ENCODE measurements at places on chromosomes 7 and 10.

DNA sequence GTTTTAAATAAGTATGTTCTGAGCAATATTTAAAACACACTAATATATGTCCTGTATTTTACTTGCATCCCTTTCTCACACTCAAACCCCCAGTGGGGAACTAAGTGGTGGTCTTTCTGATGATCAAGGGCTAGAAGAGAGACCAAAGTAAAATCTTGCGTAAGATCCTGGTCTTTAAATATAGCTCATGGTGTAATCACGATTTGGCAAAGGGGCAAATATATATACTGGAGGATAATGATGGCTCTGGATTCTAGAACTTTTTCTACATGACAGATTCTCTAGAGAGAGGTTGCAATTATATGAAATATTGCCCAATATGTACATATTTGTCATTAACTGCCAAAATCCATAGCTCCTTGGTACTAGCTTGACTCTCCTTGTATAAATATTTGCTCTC lies 438.3 kb downstream of the NXPH1 start:
- DNase-seq: no peak

DNA sequence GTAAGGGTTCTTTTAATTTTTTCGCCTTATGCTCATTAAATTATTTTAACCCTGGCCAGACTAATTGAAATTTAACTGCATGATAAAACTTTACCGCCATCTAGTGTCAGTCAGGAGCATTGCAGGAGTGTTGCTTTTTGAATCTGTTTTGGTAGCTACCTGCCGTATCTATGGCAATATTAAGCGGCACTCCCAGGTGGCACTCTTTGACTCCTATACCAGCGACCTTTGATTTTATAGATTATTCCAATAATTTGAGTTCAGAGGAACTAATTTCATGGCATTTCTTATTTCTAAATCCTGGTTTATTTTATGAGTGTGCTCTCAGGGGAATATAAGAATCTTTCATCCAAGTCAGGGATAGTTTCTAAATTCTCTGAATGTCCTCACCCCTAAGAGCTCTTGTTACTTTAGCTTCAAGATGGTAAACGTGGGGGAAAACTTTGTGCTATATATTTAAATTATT lies 198.9 kb downstream of the REEP3 start:
- no peak for DNase-seq

DNA sequence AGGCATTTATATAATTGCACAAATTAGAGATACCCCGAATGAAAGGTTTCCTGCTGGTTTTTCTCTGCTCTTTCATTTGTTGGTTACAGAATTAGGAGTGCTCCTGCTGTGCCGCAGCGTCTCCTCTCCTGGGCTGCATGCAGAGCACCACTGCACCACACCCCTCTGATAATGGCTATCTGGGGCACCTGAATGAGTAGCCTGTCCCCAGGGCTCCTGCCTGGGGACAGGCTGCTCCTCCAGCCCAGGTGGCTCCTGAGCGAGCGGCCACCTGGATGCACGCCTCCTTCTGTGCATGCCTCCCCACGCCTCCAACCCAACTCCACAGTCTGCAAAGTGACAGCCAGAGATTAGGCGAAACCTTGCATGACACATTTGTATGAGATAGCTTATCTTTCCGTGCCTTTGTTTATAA lies 242.6 kb upstream of the FZD8 start:
- DNase-seq: no peak

- no peak for DNase-seq
Measured at GRCh38 chr7:97020601-97020995, 4.0 kb downstream of the DLX5 start.

DNA sequence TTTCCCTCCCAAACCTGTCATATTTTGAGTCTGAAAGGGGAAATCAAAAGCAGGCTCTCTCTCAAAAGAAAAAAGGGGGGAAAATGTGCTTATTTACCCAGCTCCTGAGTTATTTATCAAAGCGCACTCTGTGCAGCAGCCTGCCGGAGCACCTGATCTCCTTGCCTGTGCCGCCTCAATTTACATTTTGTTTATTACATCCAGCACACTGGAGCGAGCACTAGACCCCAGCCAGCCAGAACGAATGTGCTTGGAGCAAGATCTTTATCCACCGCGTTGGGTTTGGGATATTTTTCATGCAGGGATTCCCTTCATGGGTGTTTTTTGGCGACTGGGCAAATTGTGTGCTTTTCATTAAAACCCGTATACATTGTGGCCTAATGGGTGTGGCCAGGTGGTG lies 161.9 kb upstream of the INSYN2A start:
- no peak for DNase-seq

Data from 8988T (cell line).